ENCODE measurements at places on chromosomes 13 and 19.

DNA sequence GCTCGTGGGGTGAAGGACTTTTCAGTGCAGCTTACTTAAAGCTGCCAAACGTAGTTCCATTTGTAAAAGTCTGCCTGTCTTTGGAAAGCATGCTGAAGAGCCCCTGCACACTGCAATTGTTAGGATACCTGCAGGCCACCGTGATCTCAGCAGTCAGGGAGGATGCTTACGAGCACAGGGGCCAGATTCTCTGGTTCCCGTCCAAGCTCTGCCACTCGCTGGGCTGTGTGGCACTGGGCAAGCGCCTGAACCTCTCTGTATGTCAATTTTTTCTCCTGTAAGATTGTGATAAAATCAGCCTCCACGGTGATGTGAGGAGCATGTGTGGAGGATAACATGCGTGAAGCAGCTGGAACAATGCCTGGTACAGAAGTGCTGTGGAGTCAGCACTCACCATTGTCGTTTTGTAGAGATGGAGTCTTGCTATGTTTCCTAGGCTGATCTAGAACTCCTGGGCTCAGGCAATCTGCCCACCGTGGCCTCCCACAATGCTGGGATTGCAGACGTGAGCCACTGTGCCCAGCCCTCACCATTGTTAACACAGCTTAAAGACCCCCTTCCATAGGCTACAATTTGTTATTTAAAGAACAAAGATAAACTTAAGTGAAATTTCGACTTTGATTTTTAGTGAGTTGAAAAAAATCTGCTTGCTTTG is 3.5 kb downstream of the ADPRHL1 start:
- no peak for DNase-seq

DNA sequence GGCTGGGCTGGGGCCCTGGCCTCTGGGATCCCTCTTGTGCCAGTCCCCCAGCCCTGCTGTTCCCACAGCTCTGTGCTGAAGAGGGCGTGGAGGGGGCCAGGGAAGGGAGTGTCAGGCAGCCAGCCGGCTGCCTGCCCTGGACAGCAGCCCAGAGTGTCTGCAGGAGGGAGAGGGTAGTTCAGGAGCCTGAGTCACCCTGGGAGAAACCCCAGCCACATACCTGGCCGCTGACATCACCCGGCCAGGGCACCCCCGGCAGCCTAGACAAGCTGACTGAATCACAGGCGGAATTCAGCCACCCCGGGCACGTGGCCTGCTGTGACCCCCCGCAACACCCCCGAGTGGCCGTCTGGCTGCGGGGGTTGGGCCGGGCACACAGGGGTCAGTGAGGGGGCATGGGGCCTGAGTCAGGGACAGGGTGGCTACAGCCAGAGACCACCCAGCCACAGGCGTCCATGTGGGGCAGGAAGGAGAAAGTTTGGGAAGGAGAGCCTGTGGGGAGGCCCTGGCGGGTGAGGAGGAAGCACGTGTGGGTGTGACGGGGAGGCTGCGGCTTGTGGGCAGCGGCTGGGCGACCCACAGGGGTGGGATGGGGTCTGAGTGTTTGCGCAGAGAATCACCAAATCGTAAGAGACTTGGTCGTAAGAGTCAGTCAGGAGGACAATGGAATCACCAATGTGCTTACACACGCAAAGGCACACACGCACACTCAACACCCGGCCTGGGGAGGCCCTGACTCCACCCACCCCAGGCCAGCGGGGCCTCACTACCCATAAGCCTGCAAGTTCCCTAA is 11.9 kb upstream of the FOSB start:
- DNase-seq = peak; percentile 99

DNA sequence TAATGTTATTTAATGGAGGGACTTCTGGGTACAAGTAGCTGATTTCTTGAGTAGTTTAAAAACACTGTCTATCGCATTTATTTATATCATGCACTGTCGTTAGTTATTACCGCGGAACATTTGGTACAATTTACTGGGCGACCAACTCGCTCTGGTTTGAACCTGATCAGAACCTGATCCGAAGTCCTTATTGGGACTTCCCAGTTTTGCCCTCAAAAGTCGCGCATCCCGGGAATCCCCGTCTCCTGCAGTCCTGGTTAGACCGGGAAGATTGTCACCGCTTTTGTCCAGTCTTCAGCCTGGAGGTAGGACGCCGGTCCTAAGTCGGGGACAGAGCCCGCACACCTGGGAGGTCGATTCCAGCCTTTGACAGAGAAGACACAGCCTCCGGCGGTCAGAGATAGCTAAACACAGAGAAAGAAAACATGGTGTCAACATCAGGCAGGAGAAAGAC is 694 bp downstream of the CLN5 start:
- peak; percentile 27 for DNase-seq

DNA sequence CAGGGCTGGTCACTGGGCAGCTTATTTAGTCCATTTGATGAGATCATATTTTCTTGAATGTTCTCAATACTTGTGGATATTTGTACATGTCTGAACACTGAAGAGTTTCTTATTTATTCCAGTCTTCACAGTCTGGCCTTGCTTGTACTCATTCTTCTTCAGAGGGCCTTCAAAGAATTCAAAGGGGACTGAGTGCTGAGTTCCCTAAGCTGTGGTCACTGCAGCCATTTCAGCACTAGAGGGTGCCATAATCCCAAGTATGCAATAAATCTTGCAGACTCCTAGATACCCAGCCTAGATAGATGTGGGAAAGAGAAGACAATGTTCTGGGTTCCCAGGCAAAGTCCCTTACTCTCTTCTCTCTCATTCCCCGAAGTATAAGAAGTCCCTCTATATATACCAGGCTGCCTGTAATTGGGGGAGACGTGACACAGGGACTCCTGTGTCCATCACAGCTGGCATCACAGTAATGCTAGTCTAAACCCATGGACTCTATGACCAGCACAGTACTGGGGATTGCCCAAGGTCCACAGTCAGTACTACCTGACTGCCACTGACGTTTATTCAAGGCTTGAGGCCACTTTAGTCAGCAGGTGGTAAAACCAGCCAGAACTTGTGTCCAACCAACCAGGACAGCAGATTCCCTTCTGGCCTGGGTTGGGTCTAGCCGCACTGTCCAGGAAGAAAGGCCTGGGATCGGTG is 8.9 kb upstream of the VN1R1 start:
- peak; percentile 53 for DNase-seq

GRCh38 chr13:50894012-50894411 is 15.6 kb upstream of the RNASEH2B start:
- DNase-seq = no peak

DNA sequence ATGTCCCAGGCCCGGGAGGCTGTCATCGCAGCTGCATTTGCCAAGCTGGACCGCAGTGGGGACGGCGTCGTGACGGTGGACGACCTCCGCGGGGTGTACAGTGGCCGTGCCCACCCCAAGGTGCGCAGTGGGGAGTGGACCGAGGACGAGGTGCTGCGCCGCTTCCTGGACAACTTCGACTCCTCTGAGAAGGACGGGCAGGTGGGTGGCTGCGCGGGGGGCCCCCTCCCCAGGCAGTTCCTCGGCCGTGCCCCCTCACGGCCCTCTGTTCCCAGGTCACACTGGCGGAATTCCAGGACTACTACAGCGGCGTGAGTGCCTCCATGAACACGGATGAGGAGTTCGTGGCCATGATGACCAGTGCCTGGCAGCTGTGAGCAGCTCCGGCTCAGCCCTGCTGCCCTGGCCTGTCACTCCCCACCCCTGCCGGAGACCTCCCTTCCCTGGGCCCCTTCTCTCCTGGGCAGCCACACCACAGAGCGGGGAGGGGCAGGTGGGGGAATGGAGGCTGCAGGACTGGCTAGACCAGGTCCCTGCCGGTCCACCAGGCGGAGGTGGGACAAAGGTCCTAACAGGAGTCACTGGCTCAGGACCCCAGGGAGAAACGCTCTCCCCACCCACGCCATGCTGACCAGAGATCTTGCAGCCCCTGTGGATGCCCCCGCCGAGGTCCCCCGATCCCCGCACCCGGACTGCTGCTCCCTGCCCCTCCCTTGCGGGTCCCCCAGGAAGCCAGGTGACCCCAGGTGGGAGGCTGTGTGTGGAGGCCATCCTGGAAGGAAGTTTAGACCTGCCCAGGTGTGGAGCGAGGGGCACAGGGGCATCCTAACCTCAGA is 1.1 kb downstream of the CAPS start:
- no peak for DNase-seq

DNA sequence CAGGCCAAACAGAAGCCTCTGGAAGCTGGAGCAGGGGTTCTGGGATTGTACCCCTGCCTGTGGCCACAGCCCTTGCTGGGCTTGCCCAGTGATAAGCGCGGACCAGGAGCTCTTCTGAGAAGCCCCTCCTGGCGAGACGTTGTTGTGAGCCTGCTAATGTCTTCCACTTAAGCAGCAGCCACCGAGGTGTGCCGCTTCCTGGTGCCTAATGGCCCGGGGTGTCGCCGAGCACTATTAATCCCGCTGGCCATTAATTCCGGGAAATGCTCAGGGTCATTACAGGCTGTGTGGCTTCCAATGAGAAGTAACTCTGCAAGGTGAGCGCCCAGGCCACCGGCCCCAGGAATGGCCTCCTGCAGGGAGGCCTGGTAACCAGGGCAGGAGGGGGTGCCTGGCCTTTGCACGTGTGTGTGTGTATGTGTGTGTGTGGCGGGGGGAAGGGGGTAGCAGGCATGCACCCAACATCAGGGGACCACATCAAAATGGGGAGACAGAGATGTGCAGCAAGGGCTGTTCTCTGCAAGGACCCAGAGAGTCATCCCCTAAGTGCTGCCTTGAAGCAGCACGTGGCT is 175.0 kb downstream of the URI1 start:
- DNase-seq = no peak

DNA sequence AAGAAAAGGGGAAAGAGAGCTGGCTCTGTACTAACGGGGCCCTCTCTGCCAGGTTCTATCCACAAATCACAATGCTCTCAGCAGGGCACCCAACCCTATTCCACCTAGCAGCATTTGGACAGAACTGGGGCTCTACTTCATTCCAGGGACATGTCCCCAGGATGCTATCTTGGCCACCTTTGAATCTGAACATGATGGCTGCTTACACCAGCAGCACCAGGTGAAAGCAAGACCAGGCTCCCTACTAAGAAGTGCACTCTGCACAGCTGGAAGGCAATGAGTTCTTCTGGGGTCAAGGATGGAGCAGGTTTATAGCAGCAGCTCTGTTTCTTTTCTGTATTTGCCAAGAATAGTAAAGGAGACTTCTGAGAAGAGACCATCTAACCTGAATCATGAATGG is 222.4 kb downstream of the DACH1 start:
- DNase-seq = no peak

GRCh38 chr19:11111771-11112144 is 22.5 kb downstream of the LDLR start:
- DNase-seq = no peak

GRCh38 chr19:4386041-4386782 is 14.1 kb downstream of the SH3GL1 start:
- no peak for DNase-seq

DNA sequence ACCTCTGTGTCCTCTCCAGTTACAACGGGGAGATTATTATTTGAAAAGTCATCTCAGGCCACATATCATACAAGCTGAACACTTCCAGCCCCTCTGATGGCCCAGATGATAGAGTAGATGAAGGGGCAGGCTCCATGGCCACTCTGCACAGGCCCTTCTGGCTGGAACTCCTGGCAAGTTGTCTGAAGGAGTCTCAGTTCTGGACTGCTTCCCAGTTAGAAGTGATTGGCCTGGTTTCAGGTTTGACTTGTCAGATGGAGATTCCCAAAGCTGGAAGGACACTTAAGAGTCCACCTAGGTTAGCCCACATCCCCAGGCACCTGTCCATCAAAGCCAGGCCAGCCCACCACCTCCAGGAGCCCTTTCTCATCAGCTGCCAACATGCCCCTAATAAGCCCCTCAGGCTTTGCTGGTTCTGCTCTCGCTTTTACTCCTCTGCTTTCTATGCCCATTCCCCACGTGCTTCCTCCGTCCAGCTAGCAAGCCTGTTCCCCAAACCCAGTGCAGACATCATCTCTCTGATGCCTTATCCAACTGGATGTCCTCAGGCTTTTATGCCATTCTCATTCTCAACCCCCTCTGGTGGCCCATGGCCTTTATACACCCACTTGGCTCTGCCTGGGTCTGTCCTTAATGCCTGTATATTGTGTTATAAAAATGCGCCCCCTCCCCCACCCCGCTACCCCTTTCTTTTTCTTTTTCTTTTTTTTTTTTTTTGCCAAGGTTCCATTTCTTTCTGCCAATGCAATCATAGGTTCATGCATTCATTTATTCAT is 56.5 kb downstream of the HSPH1 start:
- peak; percentile 25 for DNase-seq

GRCh38 chr13:75645141-75645540 is 9.0 kb downstream of the LMO7 start:
- no peak for DNase-seq

DNA sequence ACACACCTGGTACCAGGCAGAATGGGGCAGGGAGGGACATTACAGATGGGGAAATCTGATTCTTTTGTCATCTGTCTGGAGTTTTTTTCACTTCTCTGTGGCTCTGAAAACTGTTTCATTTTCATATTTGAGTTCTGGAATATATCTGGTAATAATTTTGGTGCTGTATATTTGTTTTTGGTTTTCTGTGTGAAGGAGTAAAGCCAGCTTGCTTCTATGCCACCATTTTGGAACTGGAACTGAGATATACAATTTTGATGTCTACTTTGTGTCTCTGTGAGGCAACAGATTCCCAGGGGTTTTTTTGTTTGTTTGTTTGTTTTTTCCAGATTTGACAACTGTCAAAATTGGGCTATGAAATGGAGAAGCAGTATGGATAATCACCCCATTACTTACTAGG is 16.1 kb downstream of the CEACAM4 start:
- no peak for DNase-seq

GRCh38 chr19:32680986-32681385 is 5.3 kb downstream of the RGS9BP start:
- no peak for DNase-seq

GRCh38 chr13:39274739-39275325 is 236.6 kb downstream of the NHLRC3 start:
- DNase-seq = no peak

GRCh38 chr19:4586691-4587090 is 27.2 kb upstream of the SEMA6B start:
- no peak for DNase-seq

DNA sequence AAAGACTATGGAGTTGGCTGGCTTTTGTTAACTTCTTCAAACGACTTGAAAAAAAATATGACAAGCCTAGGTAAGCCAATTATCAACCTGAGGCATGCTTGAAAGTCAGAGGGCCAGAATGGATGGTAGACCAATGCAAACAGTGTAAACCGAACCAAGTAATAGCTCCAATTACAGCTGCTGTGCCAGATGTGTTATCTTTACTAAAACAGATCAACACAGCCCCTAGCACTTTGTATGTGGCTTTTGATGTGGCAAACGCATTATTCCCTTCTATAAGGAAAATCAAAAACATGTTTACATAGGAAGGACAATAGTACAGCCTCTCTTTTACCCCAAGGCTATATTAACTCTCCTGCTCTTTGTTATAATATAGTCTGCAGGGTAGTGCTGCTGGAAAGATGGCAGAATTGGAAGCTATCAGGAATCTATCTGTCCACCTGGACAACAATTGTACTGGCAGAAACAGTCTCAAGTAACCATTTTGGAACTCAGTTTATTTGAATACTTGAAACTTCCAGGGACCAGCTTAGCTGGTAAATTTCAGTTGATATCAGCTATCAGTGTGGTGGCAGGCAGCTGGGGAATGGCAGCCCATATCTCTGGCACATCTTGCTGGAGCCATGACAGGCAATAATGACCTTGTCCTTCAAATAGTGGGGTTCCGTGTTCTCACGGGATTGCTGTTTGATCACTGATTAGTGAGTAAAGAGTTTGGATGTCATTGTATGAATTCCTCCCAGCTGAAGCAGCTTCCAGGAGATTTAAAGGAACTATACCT is 144.4 kb upstream of the WASF3 start:
- DNase-seq = no peak

Measured in fibroblast of pulmonary artery (primary cell).